ENCODE measurements at places on chromosomes 1 and 21.

DNA sequence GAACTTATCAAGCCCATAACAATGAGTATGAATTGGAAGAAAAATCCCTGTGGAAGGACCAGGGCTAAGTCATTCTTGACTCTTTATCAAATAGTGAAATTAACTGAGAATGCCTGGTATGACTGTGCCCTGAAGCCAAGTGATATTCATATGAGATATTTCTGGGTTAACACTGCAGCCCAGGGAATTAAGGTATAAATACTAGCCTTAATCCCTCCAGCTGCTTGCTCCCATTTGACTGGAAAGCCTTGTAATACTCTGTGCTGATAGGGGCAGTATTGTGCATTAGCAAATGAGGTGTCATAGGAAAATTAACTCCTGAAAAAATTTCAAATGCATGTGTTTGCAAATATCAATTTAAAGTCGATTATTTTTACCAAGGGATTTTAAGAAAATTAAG is 568.8 kb downstream of the LMO4 start:
- no peak for DNase-seq

DNA sequence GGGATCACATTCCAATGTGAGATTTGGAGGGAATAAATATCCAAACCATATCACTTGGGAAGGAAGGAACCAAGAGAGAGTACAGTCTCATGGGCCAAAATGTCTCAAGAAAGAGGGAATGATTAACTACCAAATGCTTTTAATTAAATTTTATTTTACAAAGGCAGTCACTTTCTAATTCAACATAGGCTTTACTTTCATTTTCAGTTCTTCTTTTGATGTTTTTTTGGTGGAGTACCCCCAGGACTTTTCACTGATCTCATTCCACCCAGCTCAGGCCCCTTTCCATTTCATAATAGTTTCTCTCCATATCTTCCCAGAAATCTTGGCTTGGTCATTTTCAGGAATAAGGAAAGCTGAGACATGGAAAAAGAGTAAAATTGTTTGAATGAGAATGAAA is 5.1 kb upstream of the SLAMF7 start:
- no peak for DNase-seq

- DNase-seq: no peak
Observed at GRCh38 chr1:82920418-82921248, 1078.3 kb downstream of the TTLL7 start.

- no peak for DNase-seq
Observed at GRCh38 chr1:200306944-200307754, 102.7 kb downstream of the ZNF281 start.

GRCh38 chr21:34986561-34987500 is 62.3 kb downstream of the RUNX1 start:
- DNase-seq: peak; percentile 66
